AG09319 (cell line): ENCODE measurements at places on chromosomes 5 and 9.

- no peak for DNase-seq
These were observed 29.1 kb downstream of the FGD3 start for GRCh38 chr9:92976431-92976830.

DNA sequence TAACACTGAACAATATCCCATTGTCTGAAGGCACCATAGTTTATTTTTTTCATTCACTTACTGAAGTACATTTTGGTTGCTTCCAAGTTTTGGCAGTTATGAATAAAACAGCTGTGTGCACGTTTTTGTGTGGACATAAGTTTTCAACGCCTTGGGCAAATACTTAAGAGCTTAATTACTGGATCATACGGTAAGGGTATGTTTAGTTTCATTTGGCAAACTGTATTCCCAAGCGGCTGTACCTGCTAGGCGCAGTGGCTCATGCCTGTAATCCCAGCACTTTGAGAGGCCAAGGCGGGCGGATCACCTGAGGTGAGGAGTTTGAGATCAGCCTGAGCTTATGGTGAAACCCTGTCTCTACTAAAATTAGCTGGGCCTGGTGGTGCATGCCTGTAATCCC, 63.7 kb upstream of the FAM120A start:
- DNase-seq: no peak

GRCh38 chr5:142206801-142207200, 98.2 kb downstream of the NDFIP1 start:
- no peak for DNase-seq

- no peak for DNase-seq
These were observed 48.7 kb upstream of the CTSL start for GRCh38 chr9:87676976-87677775.
